ENCODE measurements at places on chromosomes 7 and 10.

DNA sequence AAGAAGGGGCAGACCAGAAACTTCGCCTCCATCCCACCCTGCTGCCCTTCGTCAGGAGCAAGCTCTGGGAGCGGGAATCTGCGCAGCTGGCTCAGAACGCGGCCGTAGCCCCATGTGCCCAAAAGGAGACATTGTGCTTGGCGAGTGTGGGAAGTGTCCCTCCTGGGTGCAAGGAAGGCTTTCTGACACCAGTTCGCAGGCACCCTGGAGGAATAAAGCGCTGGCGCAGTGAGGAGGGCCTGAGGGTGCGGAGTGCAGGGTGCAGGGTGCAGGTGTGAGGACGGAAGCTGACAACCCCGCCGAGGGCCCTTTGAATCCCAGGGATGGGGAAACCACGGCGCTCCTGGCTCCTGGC, 811 bp downstream of the SLIT1 start:
- DNase-seq: no peak

DNA sequence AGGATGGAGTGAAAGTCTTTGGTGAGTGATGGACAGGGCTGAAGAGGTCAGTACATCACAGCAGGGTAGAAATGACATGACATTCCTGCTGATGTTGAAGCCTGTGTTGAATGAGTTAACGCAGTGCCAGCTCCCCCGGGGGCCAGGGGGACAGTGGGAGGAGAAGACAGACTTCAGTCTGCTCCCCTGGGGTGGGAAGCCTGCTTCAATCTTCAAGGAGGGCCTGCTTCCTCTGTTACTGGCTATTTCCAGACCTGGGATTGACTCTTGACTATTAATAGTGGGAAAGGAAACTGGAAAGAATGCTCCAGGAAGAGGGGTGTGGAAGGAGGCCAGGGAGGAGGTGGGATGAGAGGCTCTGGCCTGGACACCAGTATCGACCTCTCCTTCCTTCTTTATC, 27.2 kb downstream of the PODXL start:
- no peak for DNase-seq

DNA sequence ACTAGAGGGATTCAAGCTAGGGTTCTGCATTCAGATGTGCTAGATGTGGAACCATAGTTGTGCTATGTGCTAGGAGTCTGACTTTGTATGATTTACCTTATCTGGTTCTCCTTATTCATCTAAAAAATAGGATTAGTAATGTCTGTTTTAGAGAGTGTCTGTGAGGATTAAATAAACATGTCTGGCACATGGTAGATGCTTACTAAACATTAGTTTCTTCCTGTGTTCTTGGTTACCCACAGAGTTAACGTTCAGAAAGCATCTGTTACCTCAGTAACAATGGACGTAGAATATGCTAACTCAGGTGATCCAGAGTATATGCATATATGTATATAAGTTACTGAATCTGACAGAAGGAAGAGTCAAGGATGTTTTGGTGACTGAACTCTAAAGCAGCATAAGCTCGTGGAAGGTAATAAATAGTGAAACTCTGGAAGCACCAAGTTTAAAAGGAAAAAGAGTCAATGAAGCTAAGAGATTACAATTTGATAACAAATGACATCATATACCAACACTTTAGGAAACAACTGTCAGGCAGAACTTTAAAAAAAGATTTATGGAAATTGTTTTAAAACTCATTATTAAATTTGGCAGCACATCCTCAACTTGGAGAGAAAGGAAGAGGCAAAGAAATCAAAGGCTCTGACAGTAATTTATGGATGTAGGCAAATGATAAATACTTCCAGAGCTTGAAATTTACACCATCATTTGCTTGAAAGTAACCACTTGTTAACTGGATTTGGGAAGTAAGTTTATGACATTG, 127.0 kb downstream of the CCNY start:
- no peak for DNase-seq

DNA sequence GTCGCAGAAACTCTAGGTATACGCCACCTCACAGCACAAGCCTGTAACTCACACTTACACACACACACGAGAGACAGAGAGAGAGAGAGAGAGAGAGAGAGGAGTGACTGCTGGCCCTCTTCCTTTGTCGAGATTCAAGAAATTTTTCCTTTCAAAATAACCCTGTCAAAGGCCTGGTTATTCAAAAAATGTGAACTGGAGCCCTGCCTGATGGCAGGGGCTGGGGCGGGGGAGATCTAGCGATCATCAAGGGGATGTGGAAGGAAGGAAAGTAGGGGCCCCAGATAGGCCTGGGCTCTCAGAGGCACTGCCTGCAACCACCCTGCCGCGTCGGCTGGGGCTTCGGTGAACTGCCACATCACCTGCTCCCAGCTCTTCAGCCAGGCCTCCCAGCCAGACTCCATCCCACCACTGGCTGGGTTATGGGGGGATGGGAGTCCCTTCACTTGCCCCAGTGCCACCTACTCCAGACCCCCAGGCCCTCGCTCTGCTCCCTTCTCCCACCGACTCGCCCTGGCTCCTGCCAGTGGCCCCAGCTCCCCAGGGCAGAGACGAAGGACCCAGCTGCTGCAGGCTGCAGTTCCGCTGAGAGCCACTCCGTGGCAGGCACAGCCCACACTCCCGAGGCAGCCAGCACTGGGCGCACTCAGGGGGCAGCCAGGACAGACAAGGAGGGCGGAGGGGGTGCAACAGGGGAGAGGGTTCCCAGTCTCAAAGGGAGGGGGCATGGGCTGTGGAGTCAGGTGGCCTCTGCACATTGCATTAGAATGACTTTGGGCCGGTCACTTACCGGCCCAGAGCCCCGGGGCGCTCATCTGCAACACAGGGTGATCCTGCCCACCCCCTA, 15.3 kb downstream of the KCNH2 start:
- DNase-seq: no peak

DNA sequence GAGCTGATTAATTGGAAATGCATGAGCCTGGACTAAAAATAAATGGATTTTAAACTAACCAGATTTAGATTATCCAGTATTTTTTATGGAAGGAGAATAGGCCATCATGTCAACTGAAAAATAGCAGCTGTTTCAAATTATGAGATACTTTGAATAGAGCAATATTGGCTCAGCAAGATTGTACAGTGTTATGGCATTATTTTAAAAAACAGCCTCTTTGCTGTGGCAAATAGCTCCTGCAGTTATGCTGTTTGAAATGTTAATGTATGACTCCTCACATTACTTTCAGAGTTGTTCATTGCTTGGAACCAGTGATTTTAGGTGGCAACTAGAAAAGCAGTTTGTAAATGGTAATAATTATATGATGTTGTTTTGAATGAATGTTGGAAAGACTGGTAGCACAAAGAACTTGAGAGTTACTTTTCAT, 244.5 kb downstream of the KIAA1217 start:
- DNase-seq: peak; percentile 75

DNA sequence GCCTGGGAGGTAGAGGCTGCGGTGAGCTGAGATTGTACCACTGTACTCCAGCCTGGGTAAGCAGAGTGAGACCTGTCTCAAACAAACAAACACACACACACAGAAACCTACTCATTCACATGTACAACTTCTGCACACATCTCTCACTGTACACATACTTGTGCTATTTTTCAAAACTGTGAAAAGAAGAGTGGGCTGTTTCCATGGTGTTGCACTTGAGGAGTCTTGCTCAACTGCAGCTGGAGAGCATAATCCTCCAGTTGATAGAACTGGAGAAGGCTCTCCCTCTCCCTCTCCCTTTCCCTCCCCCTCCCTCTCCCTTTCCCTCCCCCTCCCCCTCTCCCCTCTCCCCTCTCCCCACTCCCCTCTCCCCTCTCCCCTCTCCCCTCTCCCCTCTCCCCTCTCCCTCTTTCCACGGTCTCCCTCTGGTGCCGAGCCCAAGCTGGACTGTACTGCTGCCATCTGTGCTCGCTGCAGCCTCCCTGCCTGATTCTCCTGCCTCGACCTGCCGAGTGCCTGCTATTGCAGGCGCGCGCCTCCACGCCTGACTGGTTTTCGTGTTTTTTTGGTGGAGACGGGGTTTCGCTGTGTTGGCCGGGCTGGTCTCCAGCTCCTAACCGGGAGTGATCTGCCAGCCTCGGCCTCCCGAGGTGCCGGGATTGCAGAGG, 43.7 kb upstream of the DLD start:
- no peak for DNase-seq

GRCh38 chr10:114437473-114438292, 33.4 kb upstream of the AFAP1L2 start:
- DNase-seq: no peak

- DNase-seq: no peak
Measured at GRCh38 chr10:5297466-5297865, 67.3 kb upstream of the UCN3 start.

- DNase-seq: no peak
Measured at GRCh38 chr10:106997721-106998120, 166.8 kb downstream of the SORCS1 start.
